Left lung (tissue), 14 donors: ENCODE measurements at places on chromosomes 1 and 21. TPM values are rescaled to one million over a fixed set of nuclear protein-coding genes. Genes with fewer than 3 reads are reported as not detected.
A peak's percentile ranks its signal among the peaks of the same experiment; 100 is the strongest.

Gene C1orf141
- total RNA-seq: 0.45 TPM

DNA sequence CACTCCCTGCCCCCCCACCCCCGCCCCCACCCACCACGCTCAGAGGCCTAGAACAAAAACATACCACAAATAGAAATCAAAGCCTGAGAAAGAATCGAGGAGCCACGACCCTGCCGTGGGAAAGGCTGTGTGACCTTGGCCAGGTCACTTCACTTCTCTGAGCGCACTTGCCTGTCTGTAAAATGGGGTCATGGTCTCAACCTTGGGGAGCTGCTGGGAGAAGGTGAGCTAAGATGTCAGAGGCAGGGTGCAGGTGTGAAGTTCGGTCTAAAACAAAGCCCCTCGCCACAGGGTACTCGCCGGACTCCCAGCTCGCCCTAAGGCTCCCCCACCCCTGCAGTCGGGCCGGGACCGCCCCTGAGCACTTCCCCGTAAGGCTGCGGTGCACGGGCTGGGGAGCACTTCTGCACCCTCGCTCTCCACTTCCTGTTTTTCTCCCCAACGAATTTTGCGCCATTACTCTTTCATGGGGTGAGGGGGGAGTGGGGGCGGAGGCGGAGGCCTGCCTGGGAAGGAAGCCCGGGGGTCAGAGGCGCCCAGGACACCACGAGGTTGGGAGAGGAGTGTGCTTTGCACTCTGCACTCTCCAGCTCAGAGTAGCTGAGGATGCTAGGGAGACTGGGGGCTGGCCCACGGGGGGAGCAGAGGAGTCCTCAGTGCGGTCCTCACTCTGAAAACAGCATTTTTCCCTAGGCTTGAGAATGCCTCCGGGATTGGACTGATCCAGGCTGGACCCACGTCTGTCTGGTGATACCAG is 21.9 kb upstream of the PIK3CD start:
- peak overlapping the region; percentile 31 for H3K4me3 ChIP-seq
- no peaks in the 10 kb centered on the region for H3K4me1 ChIP-seq
- H3K27ac ChIP-seq: peak overlapping the region; percentile 13
- H3K27me3 ChIP-seq: peaks cover 30% of the 10 kb centered on the region
- no peaks in the 10 kb centered on the region for H3K36me3 ChIP-seq
- peak; percentile 95 for DNase-seq

DNA sequence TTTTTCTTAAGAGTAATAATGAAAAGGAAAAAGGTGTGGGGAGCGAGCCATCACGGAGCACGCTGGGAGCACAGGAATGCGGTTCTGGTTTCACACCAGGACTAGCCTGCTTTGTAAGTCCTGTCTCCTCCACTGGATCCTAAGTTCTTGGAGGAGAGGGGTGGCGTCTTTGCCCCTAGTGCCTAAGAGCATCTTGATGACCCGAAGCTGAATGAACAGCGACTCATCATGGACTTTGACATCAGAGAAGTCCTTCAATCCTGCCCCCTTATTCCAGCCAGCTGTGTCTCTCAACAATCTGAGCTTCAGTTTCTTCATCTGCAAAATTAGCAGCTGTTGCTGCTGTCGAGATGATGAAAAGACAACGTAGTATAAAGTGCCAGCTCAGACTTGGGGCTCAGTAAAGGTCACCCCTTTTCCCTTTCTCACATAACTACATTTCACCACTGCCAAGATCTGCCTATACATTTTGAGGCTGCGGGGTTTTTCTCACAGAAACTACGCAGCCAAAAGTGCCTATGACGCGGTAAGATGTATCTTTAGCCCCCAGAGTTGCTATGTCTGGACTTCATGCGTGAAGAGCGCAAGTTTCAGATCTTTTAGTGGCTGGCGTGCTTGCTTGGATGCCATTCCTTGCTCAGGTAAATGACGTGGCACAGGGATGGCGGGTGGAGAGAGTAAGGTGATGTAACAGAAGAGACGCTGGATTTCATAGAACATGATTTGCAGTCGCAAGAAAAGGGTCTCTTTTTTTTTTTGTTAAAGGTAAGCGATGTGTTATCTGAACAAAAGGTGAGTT is 4.9 kb upstream of the PRDM2 start:
- H3K36me3 ChIP-seq: no peaks in the 10 kb centered on the region
- no peak overlapping the region for H3K27ac ChIP-seq
- no peak overlapping the region for H3K4me3 ChIP-seq
- H3K4me1 ChIP-seq: no peaks in the 10 kb centered on the region
- DNase-seq: no peak

DNA sequence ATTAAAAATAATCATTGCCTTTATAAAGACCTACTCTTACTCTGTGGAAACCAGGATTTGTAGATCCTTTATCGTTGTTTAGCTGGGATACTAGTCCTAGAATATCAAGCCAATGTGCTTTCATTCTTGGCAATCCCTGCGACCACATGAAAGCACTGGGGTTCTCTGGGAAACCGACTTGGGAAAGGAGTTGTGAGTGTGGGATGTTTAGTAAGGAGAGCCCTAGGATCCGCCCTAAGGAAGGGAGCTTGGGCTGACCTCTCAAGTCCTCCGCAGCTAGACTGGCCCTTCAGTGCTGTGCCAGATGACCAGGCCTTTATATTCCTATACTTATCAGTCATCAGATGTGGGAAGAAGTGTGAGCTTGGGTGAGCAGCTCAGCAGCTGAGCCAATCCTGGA is 5.2 kb upstream of the KRTAP19-8 start:
- no peak overlapping the region for H3K27ac ChIP-seq
- no peaks in the 10 kb centered on the region for H3K4me1 ChIP-seq
- H3K27me3 ChIP-seq: no peaks in the 10 kb centered on the region
- DNase-seq: no peak
- H3K4me3 ChIP-seq: no peak overlapping the region

- H3K27me3 ChIP-seq: no peaks in the 10 kb centered on the region
- no peak overlapping the region for H3K4me3 ChIP-seq
- DNase-seq: no peak
- H3K4me1 ChIP-seq: no peaks in the 10 kb centered on the region
These were observed 168.7 kb upstream of the FMN2 start for GRCh38 chr1:239922778-239923522.

DNA sequence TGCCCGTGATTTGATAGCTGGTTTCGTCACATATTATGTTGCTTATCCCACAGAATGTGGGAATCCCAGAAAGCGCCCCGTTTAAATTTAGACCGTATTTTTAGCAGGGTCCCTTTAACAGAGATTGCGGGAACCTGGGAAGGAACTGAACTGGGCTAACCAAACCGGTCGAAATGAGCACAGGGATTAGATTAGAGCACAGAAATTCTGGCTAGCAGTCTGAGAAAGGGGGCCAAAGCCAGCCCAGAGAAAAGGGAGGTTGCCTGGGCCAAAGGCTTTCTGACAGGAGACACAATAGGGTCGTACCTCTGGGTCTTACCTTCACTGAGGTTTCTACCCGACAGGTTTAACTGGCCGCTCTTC is 327 bp downstream of the LRRC40 start:
- DNase-seq: no peak
- peaks cover 53% of the 10 kb centered on the region for H3K4me1 ChIP-seq
- H3K27ac ChIP-seq: peak overlapping the region; percentile 93
- H3K27me3 ChIP-seq: no peaks in the 10 kb centered on the region
- H3K36me3 ChIP-seq: no peaks in the 10 kb centered on the region
- peak overlapping the region; percentile 77 for H3K4me3 ChIP-seq

Gene SETDB1
- 49.7 TPM for total RNA-seq
